ENCODE measurements at places on chromosomes 12 and 14.

DNA sequence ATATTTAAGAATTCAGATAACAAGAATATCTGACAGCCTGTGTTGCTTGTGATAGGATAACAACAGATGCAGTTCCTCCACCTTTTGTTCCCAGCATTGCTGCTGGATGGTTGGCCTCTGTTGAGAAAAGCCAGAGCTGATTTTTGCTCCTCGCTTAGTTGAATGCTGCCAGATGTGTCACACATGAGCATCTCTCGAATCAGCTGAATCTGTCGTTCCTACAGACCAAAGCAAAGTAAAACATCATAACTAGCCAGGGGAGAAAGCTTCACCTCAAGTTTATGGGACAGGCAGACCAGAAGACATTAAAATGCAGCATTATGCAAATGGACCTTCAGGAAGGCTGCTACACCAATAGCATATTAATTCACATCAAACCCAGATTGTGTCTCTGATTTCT lies 20.1 kb downstream of the RACGAP1 start:
- no peak for DNase-seq

DNA sequence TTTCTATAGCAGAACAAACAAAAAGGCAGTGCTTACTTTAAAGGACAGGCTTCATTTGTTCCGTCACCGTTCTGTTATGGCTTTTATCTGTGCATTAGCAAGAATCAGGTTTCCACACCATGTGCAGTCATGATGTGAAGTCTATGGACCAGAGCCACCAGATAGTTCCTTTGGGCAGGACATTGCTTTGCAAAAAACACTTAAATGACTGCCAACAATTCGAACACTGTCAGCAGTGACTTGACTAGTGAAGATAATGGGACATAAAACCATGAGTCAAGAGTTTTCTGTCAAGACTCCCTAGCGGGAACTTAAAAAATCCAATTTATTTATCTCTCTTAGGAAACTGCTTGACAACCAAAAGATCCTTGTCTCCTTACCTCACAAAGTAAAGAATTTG lies 80.3 kb downstream of the NKX2-1 start:
- no peak for DNase-seq

DNA sequence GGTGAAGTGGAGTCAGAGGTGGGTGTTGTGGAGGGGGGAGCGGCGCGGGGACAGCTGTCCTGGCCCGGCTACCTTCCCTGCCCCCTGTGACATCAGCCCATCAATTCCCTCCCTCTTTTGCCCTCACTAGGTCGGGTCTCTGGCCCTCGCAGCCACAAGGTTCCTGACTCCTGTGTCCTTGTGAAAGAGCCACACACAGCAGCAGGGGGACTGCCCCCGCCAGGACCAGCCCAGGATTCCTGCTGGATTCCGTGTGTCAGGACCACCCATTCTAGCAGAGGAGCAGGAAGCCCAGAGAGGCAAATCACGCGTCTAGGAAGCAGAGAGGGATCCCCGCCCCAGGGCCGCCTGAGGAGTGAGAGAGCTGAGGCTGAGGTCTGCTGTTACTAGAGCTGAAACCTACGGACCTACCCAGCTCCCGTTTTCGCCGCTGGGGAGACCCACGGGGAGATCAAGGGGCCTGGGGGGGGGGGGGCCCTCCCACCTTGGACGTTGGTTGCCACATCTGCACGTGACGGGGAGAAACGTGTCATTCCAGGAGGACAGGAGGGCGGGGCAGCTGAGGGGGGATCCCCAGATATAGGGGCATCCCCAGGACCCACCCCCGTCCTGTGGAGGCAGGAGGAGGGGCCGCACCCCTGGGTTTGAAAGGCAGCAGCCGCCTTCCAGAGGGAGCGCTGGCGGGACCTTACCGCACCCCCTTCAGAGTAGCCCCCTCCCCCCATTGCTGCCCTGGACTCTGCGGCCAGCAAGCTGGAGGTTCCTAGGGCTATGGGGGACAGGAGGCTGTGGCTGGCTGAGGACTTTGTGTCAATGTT lies 12.5 kb upstream of the INF2 start:
- no peak for DNase-seq

GRCh38 chr12:53207042-53207441 lies at the start of gene ITGB7:
ITGB7 (minus strand) TSS chr12:53207251; CDS start chr12:53200443, 6,808 bp downstream.
- DNase-seq: peak; percentile 30

DNA sequence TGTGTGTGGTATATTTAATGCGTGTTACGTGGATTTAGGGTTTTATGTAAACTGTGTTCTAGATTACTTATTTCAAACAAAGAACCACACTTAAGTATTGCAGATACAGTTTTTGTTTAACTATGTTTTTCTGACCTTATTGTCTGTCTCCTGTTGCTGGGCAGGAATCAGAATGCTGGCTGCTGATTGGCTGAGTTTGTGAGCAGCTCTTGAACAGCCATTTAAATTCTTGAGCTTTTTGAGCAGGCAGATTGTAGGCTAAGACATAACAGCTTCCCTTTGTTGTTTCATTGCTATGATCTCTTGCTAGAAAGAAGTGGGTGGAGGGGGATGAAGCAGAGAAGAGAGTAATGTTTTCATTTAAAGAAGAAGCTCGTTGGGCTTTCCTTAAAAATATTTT lies 52.2 kb downstream of the ATF7IP start:
- DNase-seq: no peak

GRCh38 chr12:132677492-132677891 lies 9.7 kb downstream of the POLE start:
- no peak for DNase-seq

- DNase-seq: no peak
Observed at GRCh38 chr14:52730709-52731111, 744 bp downstream of the STYX start.

DNA sequence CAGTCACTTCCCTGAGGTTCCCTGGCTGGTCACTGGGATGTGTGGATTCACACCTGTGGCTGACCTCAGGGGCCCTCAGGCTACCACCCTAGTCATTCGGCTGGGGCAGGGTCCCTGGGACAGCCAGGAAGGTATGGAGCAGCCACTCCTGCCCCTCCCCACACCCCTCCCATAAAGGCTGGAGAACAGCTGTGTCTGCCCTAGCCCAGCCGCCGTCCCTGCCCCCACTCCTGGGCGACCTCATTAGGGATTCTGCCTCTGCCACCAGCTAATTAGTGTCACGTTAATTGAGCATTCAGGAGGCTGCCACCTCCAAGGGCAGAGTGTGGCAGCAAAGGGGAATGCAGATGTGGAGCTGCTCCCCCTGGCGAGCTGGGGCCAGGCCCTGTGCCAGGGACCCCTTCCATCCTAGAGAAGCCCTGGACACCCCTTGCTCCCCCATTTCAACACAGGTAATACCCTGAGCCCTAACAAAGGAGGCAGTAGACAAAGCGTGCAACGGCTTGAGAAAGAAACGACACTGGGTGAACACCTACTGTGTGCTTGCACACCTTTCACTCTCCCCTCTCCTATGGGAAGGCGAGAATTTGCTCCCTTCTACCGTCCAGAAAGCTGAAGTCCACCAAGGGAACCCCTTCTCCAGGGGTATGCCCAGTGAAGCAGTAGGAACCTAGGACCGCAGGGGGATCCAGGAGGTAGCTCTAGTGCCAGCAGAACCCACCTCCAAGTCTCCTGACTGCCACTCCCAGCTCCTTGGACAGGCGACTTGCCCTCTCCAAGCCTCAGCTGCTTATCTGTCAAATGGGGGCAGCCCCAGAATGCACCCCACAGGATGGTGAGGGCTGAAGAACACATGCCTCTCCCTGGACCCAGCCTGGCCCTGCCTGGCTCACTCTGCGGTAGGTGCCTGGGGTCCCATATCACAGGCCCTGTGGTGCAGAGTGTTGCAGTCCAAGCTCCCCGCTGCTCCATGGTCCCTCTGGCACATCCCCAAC lies 45.1 kb downstream of the FAM222A start:
- no peak for DNase-seq

DNA sequence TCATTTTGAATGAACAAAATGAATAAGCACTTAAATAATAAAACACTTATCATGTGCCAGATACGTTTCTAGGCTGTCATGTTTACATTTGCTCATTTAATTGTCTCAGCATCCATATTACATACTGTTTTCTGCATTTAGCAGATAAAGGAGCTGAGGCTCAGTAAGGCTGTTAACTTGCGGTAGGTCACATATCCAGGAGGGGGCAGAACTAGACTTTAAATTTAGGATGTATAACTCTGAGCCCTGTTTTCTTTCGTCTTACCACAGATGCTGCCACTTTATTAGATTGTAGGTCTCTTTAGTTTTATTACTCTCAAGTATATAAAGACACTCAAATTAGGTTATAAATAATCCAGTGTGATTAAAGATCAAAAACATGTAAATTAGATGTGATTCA lies 17.7 kb downstream of the IRAK4 start:
- DNase-seq: no peak

- no peak for DNase-seq
Observed at GRCh38 chr12:100857971-100858370, 63.4 kb downstream of the ANO4 start.

- DNase-seq: no peak
Observed at GRCh38 chr12:6464531-6464930, 5.9 kb downstream of the VAMP1 start.

DNA sequence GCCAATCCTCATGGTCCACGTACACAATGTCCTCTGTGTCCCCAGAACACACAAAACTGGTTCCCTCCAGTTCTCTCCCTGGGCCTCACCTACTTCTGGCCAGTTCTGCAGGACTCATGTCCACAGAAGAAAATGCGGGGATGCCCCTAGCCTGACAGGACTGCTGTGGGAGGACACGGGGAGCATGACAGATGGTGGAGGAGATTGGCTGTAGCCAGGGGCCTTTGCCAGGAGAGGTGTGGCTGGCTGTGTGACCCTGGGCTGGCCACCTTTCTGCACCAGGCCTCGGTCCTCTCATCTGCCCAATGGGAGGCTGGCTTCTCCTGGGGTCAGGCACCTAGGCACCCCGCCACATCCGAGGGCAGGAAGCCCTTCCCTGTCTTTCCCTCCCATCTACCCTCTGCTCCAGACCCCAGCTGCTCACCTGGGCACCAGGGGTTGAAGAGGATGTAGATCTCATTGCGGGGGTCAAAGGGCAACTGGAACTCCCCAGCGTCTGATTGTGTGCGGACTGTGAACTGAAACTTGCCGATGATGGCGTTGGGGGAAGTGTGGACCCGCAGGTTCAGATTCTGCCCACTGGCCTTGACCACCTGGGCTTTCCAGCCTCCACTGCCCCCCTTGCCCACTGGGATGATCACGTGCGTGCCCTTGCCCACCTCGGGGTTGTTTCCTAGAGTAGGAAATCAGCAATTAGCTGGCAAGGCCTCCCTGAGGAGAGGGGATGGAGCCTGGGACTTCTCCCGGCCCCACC lies 2.8 kb downstream of the TGM1 start:
- DNase-seq: no peak

- no peak for DNase-seq
Observed at GRCh38 chr12:85005615-85006014, 30.5 kb downstream of the TSPAN19 start.

- DNase-seq: no peak
Observed at GRCh38 chr12:1564067-1564466, 30.3 kb downstream of the FBXL14 start.

GRCh38 chr12:45540661-45541341 lies 188.7 kb upstream of the ARID2 start:
- no peak for DNase-seq

DNA sequence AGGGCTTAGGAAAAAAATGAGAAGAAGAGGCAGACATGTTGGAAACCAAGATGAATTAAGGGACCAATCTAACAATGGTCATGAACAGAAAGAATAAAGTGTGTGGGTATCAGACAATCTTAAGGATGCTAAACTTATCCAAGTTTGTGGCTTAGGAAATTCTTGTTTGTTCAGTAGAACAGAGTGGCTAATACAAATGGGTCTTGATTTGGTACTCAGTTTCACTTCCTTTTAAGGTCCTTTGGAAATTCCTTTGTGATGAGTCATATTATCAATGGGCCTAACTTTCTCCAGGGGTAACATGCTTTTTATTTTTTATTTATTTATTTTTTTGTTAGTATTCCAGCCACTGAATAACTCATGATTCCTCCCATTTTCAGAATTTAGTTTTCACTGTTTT lies 1154.7 kb upstream of the FLRT2 start:
- no peak for DNase-seq

GRCh38 chr12:8696442-8697090 lies 1.2 kb upstream of the RIMKLB start:
- DNase-seq: no peak

DNA sequence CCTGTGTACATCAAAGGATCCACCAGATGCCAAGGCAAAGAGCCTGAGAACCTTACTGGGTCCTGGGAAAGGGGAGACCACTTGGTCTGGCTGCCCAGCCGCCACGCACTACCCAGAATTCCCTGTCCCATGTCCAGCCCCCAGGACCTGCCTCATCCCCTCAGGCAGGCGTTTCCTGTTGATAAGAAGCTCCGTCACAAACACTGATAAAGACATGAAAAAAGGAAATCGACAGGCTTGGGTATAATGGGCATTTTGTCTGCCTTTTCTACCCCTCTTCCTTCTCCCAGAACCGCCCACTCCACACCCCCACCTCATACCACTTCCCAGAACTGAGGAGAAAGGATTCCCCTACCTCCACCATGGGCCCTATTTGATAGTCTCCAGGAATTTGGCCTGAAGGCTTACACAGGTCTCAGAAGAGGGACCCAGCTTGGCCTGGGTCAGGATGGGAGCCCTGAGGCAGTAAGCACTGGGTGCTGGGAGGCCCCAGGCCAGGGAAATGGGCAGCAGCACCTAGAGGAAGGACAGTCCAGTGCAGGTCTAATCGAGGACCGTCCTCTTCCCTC lies 18.8 kb downstream of the ACVRL1 start:
- DNase-seq: no peak

GRCh38 chr12:5201554-5202218 lies 158.0 kb downstream of the KCNA5 start:
- DNase-seq: no peak

GRCh38 chr12:42143452-42144157 lies 1.1 kb downstream of the GXYLT1 start:
- no peak for DNase-seq

- no peak for DNase-seq
Observed at GRCh38 chr14:97695456-97695981, 898.3 kb downstream of the VRK1 start.

DNA sequence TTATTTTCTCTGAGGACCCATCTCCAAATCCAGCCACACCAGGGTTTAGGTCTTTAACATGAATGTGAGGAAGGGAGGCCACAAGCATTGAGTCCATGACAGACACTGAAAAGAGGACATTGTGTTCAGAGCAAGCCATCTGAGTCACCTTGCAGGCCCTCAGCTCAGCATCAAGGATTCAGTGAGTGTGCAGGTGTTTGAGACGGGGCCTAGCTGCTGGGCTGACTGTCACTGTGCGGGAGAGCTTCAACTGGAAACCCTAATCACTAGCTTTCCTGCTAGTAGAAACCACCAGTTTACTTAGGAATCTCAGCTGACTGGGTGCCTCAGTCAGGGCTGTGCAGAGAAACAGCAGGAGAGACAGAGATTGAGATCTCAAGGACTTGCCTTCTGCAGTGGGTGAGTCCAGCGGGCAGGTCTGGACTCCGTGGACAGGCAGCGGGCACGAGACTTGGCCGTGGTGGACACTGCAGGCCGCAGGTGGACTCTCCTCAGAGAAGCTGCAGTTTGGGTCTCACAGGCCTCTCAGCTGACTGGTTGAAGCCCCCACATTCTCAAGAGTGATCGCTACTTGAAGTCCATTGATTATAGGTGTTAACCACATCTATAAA lies 86.1 kb upstream of the DYNC1H1 start:
- DNase-seq: no peak
